ENCODE measurements at places on chromosomes 1 and 21. TPM values are rescaled to one million over a fixed set of nuclear protein-coding genes. Genes with fewer than 3 reads are reported as not detected.
A peak's percentile ranks its signal among the peaks of the same experiment; 100 is the strongest.

DNA sequence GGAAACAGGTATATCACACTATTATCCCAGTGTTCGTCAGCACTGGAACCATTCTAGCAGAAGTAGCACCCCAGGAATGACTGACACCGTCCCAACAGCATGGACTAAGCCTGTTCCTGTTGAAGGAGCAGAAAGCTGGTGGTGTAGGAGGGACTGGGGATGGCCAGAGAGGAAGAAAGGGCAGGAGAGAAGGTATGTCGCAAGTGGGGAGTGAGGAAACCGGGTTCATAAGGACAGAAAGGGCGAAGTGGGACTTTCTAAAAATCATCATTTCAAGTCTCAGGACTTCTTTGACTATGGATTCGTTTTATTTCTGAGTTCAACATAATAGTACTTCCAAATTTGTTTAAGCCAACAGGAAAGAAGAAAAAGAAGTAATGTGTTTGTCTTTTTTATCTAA, 19.7 kb upstream of the MX1 start:
- no peak for DNase-seq

Gene SMIM11
- 5.7 TPM for polyA plus RNA-seq

Gene CAMSAP2
- polyA plus RNA-seq = 48.1 TPM

Gene HTR6
- polyA plus RNA-seq = 1.6 TPM

DNA sequence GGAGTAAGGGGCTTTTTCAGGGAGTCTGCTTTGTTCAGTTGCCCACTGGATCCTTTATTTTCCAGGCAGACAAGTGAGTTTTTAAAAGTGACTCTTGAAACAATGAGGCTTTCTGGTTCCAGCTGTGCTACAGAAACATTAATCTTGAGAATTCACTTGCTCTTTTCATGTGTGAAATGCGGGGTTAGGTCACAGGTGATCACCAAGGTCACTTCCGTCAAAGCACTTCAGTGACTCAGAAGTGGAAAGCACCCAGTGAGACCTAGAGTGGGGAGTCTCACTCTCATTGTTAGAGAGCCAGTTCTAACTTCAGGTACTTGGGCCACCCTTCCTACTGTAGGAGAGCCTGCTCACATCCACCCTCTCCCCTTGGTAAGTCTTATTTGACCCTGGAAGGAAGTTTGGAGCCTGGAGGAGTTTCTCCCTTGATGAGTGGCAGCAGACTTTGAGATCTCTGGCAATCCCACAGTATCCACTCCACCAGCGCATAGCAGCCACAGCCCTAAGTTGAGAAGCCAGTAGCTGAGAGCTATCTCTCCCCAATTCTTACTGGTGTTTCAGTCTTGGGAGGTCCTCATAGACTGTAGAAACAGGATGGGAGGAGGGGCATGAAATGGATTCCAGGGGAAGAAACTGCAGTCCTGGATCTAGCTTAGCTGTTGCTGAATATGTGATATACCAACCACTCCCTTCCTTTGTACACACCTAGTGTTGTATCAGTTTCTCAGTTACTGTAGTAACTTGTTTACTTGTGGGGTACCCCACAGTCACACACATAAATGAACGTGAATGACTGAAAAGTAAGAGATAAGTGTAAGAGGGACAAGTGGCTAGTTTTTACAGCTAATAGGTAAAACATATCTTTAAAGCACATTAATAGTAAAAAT, 3.1 kb downstream of the TACSTD2 start:
- no peak for DNase-seq

- peak; percentile 57 for DNase-seq
These were observed 42.6 kb downstream of the TRAPPC10 start for GRCh38 chr21:44054710-44055109.

GRCh38 chr1:172122381-172122780, 281.1 kb downstream of the DNM3 start:
- DNase-seq = no peak

Gene MNDA
- polyA plus RNA-seq = 2.5 TPM

DNA sequence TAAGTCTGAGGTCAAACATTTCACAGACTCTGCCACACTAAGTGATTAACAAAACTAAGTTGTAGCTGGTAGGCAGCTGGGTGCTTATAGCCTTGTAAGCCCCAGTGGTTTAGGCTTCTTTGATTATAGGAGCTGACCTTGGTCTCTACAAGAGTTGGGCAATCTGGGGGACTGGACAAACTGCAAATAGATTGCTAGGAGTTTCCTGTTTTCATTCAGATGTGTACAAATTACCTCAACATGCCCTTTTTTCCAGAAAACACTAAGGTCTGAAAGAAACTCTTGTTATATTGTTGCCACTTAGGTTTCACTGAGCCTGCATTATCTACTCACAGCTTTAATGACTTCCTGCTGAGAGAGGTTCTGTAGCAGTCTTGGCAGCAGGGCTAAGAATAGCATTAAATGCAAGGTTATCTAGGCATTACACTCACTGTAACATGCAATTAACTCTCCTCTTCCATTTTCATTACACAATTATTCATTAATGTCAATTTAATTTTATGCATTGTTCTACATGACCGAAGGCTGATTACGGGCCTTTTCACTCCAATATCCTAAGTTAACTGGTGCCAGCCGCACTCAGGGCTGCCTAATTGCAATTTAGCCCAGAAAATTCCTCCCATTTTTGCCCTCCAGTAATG, 314.0 kb downstream of the LMO4 start:
- DNase-seq = no peak

DNA sequence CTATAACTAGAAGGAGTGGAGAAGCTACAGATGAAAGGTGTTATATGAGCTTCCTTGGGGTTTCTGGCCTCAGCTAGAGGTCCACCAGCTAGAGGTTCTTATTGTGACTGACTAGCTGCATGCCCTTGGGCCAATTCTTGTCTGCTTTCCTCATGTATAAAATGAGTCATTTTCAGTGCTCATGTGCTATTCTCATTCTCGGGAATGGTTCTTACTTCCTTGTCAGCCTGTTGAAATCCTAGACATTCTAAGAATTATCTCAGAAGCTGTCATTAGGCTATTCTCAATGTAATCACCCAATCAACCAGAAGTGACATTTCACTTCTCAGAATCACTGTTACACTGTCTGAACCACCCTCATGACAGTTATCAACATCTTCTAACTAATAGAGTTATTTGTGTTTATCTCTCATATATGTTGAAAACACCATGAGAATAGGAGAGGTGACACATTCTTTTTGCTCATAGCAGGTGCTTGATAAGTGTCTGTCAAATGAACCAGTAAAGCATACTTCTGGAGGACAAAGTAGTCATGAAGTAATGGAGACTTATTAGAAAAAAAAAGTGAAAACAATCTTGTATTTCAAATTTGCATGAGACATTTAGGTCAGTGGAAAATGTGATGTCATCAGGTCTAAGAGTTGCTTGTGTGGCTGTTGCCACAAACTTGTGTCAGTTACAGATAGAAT, 122.8 kb upstream of the IVNS1ABP start:
- no peak for DNase-seq

Data from left kidney (tissue), 8 donors.